LHCN-M2 (cell line): ENCODE measurements at places on chromosomes 12 and 14. TPM values are rescaled to one million over a fixed set of nuclear protein-coding genes. Genes with fewer than 3 reads are reported as not detected.

- DNase-seq = no peak
Observed at GRCh38 chr14:68238976-68239375, 419.4 kb downstream of the RAD51B start.

- DNase-seq = no peak
Observed at GRCh38 chr12:33116284-33116683, 219.7 kb upstream of the PKP2 start.

GRCh38 chr14:66619952-66620351, 112.0 kb downstream of the GPHN start:
- DNase-seq = no peak

GRCh38 chr12:64469455-64470142, 17.7 kb downstream of the TBK1 start:
- DNase-seq = peak; percentile 92

GRCh38 chr14:71399057-71399487, 491.8 kb downstream of the PCNX1 start:
- no peak for DNase-seq

GRCh38 chr14:103164006-103164405, 40.7 kb downstream of the TNFAIP2 start:
- DNase-seq = no peak

DNA sequence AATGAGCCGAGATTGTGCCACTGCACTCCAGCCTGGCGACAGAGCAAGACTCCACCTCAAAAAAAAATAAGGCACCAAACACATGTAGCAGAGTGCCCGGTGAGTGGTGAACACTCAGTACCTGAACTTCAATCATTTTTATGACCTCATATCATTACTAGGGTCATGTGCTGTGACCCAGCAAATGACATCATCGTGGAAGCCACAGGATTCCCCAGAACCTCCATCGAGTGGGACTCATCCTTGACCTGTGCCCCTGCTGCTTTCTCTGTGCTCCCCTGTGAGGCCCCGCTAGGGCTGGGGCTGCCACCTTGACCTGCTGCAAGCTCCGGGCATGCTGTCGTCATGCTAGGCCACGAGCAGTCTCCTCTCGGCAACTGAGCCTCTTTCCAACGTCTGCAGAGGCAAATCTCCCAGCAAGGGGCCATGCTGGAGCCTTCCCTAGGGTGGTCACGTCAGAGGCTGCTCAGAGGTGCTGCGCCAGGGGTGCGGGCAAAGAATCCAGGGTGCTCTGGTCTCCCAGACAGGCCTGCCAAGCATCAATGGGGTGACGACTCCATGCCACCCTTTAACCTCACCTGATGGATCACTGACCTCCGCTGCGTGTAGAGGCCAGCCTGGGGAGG, 18.5 kb downstream of the GLTP start:
- DNase-seq = no peak

DNA sequence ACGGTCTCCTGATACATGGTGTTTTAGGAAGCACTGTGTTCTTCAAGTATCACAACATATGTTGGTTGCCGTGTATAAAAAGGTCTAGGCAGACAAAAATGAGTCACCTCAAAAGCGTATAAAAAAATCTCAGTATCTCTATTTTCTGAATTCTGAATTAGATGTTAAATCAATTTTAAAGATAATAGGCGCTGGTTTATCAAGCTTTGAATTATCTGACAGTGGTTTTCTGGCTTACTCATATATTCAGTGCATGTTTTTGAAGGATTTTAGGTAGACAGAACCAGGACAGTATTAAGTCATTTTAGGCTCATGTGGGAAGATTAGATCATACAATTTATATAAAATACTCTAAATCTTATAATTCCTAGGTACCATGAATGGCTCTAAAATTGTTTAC, 110.8 kb downstream of the TMTC2 start:
- DNase-seq = no peak

- DNase-seq = no peak
Observed at GRCh38 chr14:101007004-101007614, 103.6 kb upstream of the RTL1 start.

GRCh38 chr12:116196752-116197718, 80.5 kb downstream of the MED13L start:
- DNase-seq = no peak

GRCh38 chr12:76798864-76799263, 34.9 kb downstream of the ZDHHC17 start:
- no peak for DNase-seq

- DNase-seq = no peak
Observed at GRCh38 chr12:63937378-63938316, 93.1 kb downstream of the SRGAP1 start.

DNA sequence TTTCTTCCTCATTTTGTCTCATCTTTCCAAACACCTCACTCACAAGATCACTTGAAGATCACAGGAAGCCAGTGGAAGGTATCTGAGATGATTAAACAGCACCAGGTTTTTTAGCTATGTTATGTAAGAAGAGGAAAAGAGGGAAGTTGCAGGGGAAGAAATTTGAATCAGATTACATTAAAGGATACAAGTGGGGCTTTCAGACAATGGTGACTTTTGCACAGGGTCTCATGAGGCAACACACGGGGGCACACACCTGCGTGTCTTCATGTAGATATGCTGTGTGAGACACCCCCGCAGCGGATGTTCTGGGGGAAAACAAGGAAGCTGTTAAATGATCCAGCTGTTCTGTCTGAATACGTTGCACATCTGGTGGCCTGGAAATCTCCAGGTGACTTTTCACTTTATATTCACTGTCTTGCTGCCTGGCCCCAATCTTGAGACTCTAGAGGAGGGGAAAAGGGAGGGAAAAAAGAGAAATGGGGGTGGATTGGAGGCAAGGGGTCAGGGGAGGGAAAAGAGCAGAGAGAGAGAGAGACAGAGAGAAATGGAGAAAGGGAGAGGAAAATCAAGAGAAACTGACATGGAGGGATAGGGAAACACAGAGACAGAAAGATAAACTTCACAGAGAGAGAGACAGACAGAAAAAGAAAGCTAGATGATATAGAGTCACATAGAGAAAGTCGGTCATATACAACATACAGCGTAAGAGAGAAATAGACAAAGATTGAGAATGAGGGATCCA, 36.3 kb upstream of the PPP1CC start:
- DNase-seq = no peak

DNA sequence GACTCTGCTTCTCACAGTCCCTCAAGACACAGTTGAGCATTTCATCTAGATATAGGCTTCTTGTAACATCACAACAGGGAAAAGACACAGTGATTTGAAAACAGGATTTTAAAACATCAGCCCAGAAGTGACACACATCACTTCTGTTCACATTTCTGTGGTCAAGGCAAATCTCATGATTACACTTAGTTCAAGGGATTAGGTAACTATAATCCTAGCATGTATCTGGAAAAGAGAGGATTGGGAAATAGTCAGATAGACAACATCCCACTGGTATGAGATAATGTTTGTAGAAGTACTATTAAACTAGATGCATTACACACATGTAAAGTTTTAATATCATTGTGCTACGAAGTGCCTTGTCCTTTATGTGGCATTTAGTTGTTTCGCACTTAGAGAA, 252.6 kb upstream of the PRKD1 start:
- peak; percentile 35 for DNase-seq

- no peak for DNase-seq
Observed at GRCh38 chr12:92365333-92365732, 219.7 kb upstream of the BTG1 start.

- DNase-seq = no peak
Observed at GRCh38 chr12:117809509-117809908, 159.3 kb downstream of the KSR2 start.

DNA sequence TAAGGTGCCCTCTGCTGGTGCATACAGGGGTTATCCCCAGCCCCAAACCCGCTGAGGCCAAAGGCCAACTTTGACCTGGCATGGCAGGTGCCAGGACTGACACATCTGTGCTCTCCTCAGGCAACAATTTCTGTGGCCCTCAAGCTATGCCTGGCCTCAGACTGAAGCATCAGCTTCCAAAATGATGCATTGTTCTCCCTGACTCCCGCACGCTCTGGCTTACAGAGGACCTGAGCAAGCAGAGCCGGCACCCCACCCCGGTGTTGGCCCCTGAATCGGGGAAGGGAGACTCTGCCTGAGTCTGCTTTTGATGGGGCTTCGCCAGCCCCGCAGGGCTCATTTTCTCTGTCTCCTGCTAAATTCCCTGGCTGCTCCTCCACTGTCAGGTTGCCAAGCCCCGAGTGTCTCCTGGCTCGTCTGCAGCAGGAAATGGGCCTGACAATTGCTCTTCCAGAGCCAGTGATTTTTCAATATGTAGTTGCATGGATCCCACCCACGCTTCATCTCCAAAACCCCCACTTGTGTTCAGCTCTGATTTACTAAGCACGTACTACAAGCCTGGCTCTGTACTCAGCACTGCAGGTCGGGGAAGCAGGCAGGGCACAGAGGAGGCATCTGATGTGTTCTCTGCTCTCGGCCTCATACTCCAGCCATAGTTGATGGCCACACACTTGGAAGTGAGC, 126.1 kb downstream of the SLC38A6 start:
- DNase-seq = peak; percentile 54

- DNase-seq = no peak
Observed at GRCh38 chr12:50069539-50069938, 12.1 kb downstream of the ASIC1 start.

- no peak for DNase-seq
Observed at GRCh38 chr12:4270016-4270830, 3.3 kb upstream of the CCND2 start.

DNA sequence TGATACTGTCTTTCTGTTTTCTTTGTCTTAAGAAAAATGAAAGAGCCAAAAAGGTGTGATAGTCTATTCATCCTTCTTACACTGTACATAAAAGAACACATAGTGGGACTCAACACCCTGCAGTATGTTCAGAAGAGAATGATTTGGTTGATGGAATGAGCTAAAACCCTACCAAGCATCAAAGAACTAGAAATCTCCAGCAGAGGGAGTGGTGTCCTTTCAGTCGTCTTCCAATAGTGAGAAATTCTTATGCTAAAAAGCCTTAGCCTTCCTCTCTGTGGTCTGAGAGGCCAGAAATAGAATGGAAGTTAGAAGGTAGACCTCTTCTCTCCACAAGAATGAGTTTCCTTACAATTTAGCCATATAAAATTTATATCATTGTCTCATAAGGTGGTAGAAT, 393.4 kb upstream of the SEL1L start:
- DNase-seq = no peak

GRCh38 chr14:77314539-77315457, 5.9 kb downstream of the POMT2 start:
- DNase-seq = no peak

DNA sequence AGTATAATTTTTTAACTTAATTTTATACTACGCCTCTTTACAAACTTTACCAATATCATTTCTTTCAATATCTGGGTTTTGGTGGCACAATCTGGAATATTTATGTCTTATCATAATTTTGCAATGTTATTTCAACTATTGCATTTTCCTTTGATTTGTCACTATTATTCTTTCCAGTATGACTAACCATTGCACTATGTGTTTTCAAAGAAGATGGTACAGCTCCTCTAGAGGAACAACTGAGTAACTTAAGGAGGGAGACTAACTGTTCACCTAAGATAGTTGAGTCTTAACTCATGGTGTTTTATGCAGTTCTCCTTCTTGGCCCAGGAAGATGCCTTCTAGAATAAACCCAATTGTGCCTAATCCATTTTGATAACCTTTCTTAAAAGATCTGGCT, 60.5 kb upstream of the KIF21A start:
- DNase-seq = peak; percentile 41

DNA sequence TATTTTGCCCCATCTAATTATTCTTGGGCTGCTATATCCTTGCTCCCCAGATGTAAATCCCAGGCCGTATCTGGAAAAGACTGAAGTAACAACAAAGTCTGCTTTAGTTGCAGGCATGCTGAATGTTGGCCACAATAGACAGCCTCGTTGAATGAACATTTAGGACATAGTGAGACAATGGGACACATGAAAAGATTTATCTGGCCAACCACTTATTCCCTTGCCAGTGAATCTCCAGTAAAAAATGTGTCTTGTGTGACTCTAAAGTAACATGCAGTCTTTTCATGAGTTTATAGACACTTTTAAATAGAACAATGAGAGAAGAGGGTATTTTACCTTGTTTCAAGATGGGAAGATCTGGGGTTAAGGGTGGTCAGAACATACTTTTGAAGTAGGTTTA, 60.2 kb upstream of the STXBP6 start:
- peak; percentile 39 for DNase-seq

GRCh38 chr14:47763188-47763854, 87.9 kb upstream of the MDGA2 start:
- no peak for DNase-seq

- DNase-seq = no peak
Observed at GRCh38 chr14:93536945-93537344, 106.2 kb downstream of the UNC79 start.

TMPRSS12 gene
- not detected in 2 replicates for total RNA-seq

CCDC177 gene
- not detected in 2 replicates for total RNA-seq

NPAS3 gene
- total RNA-seq = not detected in 2 replicates

TAS2R20 gene
- 0.51 and 0.75 TPM in 2 replicates for total RNA-seq

SLC17A8 gene
- total RNA-seq = not detected in 2 replicates

ITGA7 gene
- total RNA-seq = 135 and 217 TPM in 2 replicates

NFYB gene
- 18.3 and 18.8 TPM in 2 replicates for total RNA-seq

ANKS1B gene
- total RNA-seq = 0.06 and 0.11 TPM in 2 replicates

GXYLT1 gene
- total RNA-seq = 19.2 and 19.8 TPM in 2 replicates

IKBIP gene
- total RNA-seq = 87.6 and 102 TPM in 2 replicates

KRT72 gene
- total RNA-seq = not detected in 2 replicates
